ENCODE measurements at places on chromosomes 13 and 19. TPM values are rescaled to one million over a fixed set of nuclear protein-coding genes. Genes with fewer than 3 reads are reported as not detected.

- DNase-seq: peak; percentile 86
Observed at GRCh38 chr13:50161052-50161451, 145.8 kb downstream of the KCNRG start.

Gene TICAM1
- total RNA-seq: 25.6 TPM

DNA sequence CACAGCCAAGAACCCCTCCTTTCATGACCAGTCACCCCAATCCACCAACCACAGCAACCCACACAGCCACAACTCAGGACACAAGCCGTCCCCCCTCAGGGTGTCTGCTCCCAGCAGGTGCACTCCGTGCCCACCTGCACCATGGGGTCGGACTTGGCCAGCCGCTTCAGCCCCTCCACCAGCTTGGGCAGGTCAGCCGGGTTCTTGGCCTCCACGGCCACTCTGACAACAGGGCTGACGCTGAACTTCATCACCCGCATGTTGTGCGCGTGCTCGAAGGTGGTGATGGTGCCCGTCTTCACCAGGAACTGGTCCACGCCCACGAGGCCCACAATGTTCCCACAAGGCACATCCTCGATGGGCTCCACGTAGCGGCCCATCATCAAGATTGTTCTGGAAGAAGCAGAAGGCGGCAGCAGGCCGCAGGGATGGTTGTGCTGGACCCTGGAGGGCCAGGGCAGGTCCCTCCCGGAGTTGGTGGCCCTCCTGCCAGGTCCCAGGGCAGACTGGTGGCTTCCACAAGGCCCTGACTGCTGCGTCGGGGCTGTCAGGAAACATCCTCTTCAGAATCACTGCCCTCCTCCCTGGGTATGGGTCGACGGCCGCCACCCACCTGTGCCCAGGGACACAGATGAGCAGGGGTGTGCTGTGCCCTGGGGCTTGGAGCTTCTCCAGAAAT lies 5.5 kb downstream of the EEF2 start:
- DNase-seq: no peak

DNA sequence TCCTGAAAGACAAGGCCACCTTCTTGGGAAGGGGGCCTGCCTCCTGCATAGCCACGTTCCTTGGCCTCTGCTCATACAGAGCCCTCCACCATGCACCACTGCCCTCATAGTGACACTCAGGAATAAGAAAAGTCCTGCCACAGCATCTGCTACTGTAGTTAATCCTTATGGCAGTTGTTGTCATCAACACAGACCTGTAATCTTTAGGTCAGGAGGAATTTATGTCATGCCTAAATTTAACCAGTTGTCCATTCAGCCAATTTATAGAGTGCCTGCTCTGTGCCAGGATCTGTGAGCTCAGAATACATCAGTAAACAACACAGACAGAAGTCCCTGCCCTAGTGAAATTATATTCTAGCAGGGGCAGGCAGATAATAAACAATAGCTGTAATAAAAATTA lies 44.4 kb downstream of the FAM124A start:
- no peak for DNase-seq

DNA sequence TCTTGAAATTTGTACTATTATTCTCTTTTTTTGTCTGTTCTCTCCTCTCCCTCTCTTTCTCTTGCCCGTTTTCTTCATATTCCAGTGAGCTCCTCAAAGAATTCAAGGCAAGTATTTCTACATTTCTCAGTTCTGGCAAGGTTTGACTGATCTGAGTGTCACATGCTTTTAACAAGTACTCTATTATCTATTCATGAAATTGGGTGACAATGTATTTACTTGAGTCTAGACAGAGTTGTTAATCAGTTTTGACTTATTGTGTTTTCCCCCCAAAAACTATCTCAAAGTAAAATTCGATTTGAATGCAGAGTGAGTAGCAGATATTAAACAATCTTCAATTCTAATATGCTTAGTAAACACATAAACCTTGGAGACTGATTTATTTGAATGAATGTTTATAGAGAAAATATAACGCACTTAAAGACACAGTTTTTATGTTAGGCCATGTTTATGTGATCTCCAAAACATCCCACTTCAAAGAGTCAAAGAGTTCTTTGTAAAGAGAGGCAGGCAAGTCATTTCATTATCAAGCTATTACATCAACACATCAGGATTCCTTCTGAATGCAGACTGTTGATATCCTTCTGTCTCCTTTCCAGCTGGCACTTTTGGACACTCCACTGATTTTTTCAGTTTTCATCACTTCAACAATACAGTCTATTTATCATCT lies 166.6 kb downstream of the SLITRK6 start:
- no peak for DNase-seq

DNA sequence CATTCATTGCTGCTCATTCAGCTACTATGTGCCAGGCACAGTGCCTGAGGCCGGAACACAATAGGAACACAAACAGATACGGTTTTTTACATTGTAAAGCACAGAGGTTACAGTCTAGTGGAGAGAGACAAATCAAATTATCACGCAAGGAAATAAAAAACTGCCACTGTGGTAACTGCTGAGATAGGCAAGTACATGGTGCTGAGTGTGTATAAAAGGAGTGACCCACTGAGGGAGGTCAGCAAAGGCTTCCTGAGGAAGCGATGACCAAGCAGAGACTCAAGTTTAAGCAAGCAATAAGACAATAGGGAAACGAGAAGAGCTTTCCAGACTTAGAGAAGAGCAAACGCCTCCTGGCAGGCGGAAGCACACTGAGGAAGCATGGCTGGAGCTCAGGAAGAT lies 56.4 kb downstream of the NUFIP1 start:
- peak; percentile 36 for DNase-seq

Gene B3GNT3
- total RNA-seq: 0.40 TPM

DNA sequence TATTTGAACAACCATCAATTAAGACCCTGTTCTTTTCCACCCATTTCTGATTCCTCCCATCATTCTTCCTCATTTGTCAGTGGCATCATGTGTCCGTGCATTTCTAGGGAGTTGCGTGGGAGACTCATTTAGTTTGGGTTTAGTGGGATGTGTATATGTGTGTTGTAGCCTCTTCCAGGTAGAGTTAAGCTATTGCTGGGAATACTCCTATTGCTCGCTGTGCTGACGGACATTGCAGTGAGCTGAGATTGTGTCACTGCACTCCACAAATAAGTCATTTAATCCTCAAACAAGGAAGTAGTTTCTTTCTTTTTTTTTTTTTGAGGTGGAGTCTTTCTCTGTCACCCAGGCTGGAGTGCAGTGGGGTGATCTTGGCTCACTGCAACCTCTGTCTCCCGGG lies 42.2 kb upstream of the RCBTB2 start:
- DNase-seq: no peak

Gene IGFL1
- total RNA-seq: not detected

DNA sequence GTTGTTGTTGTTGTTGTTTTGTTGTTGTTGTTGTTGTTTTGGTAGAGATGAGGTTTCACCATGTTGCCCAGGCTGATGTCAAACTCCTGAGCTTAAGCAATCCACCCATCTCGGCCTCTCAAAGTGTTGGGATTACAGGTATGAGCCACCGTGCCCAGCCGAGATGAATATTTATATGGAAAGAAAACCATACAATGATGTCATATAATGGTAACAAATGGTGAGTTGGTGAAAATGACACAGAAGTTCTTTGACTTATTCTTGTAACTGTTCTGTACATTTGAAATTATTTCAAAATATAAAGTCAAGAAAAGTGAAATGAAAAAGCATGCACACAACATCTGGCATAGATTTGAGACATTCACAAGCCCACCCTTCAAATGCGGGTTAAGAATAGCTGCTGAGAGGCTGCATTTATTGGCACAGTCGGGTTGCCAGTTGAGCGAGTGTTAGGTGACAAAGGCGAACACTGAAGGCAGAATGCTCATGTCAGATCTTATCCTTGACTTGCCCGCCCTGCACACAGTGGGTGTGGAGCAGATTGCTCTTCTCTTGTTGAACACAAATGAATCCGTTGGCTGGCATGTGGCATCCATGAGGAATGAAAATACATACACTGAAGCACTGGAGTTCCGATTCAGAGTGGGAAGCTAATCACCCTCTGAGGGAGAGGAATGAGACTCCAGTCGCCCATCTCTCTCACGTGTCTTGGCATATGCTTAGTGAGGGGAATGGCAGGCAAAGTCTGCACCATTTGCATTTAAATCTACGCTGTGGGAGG lies 15.8 kb upstream of the UBE2S start:
- DNase-seq: no peak
